ENCODE measurements at places on chromosomes 2 and 18.

DNA sequence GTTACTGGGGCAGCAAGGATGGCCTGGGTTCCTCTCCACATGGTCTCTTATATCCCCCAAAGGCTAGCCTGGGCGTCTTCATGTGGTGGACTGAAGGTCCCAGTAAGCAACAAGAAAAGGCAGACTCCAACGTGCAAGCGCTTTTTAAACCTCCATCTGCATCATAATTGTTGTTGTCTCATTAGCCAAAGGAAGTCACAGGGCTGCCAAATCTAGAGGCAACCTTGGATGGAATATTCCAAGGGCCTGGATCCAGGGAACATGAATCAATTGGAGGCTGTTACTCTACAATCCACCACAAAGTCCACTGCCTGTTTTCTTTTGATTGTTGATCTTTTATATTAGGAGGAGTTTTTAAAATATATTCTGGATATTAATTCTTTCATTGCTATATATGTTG, 118.8 kb downstream of the SH3RF3 start:
- no peak for DNase-seq

- no peak for DNase-seq
Observed at GRCh38 chr18:7172611-7173010, 55.0 kb upstream of the LAMA1 start.

- DNase-seq: peak; percentile 6
Observed at GRCh38 chr2:111028720-111029119, 92.0 kb upstream of the BCL2L11 start.

- DNase-seq: no peak
Observed at GRCh38 chr2:105755895-105756294, 11.2 kb downstream of the NCK2 start.

- no peak for DNase-seq
Observed at GRCh38 chr2:71064754-71065621, 3.5 kb upstream of the NAGK start.

GRCh38 chr2:181570833-181571661, 85.9 kb downstream of the CERKL start:
- DNase-seq: no peak

DNA sequence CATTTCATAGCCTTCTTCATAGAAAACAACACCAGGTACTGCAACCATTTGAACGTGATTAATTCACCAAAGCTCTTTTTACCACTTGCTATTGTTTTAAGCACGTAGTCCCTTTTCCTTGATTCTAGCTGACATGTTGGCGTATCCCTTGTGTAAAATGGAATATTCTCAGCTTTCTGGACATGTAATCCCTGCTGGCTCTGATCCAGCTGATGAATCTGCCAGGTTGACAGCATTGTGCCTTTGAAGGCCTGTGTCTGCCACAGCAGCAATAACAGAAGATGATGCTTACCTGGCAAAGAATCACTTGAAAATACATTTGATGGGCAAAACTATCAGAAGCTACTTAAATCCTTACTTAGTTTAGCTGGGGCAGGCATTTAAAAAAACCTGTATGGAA, 81.0 kb upstream of the CCDC150 start:
- DNase-seq: no peak

DNA sequence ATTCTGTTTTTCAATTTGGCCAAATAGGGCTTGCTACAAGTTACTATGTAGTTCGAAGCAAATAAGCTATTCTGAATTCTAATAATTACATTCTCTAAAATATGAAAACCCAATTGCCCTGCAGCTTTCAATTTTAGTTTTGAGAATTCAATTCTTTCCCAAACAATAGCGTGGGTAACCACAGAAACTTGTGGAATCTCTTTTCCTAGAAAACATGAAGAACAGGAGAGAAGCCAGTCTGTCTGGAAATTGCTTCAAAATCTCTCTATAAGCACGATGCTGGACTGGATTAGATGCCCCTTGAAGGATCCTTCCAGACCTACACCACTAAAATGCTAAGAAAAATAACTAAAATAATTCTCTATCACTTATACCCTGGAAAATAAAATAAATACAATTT, 115.0 kb downstream of the THADA start:
- no peak for DNase-seq

- DNase-seq: peak; percentile 51
Observed at GRCh38 chr2:203534621-203535077, 452 bp downstream of the RAPH1 start.
